ENCODE measurements at places on chromosomes 5 and 9.

- no peak for DNase-seq
Observed at GRCh38 chr5:157718519-157718918, 12.7 kb upstream of the THG1L start.

GRCh38 chr5:128241051-128241695 lies 157.6 kb downstream of the SLC12A2 start:
- no peak for DNase-seq

- no peak for DNase-seq
Observed at GRCh38 chr9:137791947-137792346, 85.6 kb upstream of the CACNA1B start.

GRCh38 chr5:38707352-38708210 lies 138.2 kb upstream of the OSMR start:
- no peak for DNase-seq

GRCh38 chr9:131419026-131419614 lies 25.2 kb downstream of the PRRC2B start:
- no peak for DNase-seq

- no peak for DNase-seq
Observed at GRCh38 chr9:71795097-71795813, 26.9 kb upstream of the CEMIP2 start.

- DNase-seq = no peak
Observed at GRCh38 chr9:89428901-89429890, 68.7 kb downstream of the SEMA4D start.

DNA sequence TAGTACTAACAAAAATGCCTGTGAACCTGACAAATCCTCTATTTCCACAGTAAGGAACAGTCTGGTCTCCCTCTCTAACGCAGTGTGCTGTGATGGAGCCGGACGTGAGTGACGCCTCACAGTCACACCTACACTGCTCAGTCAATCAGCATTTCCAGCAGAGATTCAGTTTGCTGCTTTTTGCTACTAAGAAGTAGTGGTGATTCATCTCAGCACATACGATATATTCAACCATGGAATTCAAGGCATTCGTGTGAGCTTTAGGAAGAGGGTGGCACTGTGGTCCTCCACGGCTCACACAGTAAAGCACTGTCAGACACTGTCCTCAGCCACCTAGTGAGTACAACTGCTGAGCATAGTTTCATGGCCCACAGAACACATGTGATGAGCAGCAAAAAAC lies 70.9 kb downstream of the SETX start:
- DNase-seq = no peak

GRCh38 chr9:86659413-86660046 lies 287.8 kb downstream of the GAS1 start:
- DNase-seq = no peak

GRCh38 chr5:138844812-138845513 lies 30.2 kb downstream of the LRRTM2 start:
- DNase-seq = no peak

- DNase-seq = no peak
Observed at GRCh38 chr9:37486616-37487548, 1.1 kb downstream of the POLR1E start.

DNA sequence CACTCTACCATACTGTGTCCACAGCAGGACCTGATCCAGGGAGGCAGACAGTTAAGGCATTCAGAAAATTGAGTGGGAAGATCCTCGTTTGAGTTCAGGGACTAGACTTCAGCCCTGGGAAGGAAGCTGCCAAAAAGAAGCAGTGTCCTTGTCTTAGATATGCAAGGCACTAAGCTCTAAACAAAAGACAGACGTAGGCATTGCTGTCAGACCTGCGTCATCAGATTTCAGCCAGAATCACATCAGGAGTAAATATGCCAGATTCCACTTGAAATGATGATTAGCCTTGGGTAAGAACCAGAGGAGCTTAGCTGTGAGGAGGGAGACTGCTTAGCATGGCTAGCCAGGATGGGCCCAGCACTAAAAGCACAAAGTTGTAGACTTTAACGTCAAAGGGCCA lies 56.7 kb downstream of the MAMDC2 start:
- DNase-seq = no peak

GRCh38 chr5:34903260-34903659 lies 12.0 kb downstream of the RAD1 start:
- DNase-seq = no peak

- no peak for DNase-seq
Observed at GRCh38 chr5:55533521-55534435, 986 bp downstream of the PLPP1 start.

GRCh38 chr5:147853372-147853987 lies 22.0 kb upstream of the SPINK1 start:
- DNase-seq = no peak

DNA sequence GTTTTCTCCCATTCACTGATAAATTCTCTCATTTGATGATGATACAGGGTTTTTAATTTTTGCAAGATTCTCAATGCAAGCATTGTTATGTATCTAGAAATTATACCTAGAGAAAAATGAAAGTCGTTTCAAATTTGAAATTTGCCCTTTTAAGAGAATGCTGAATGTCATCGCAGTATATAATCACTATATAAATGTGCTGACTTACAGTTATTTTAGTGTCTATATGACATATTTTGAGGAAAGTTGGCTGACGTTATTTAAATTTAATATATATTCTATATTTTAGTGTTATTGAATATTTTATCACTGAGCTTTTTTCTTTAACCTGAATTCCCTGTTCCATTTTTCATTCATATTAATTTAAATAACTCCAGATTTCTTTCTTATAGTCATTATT lies 29.8 kb downstream of the LYRM7 start:
- DNase-seq = no peak

GRCh38 chr5:21856987-21857386 lies 996.2 kb downstream of the CDH12 start:
- no peak for DNase-seq

DNA sequence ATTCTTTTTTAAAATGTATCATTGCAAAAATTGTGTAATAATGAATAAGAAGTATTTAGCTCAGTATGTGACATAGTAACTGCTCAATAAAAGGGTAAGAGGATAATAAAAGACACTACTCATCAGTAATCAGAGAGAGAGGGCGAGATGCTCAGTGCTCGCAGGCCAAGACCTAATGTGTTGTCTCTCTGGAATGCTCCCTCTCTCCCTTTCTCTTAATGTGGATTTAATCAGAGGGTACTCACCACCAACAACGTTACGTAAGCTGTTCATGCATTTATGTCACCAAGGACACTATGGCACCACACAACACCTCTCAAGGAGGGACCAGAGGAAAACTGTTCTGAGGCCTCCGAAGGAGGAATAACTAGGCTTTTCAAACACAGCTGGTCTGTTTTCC lies 42.5 kb downstream of the WHRN start:
- DNase-seq = no peak

DNA sequence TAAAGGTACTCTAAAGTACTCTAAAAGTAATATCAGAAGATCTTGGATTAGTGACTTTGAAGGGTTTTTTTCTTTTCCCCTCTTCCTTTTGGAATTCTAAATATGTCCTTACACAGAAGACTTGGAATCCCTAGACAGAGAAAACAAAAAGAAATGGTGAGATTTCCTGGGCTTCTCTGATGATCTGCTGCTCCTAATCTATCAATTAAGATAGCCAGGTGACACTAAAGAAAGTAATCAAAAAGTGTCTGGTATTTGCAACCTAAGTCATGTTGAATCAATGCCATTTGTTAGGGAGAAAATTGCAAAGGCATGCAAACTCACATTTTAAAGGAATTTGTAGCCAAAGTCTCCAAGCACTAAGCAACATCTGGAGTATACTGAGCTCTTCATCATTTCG lies 29.5 kb upstream of the MYO10 start:
- no peak for DNase-seq

- DNase-seq = no peak
Observed at GRCh38 chr9:105690742-105691141, 3.6 kb upstream of the TMEM38B start.

Measured in epithelial cell of proximal tubule (primary cell).